ENCODE measurements at places on chromosomes 3 and 15. TPM values are rescaled to one million over a fixed set of nuclear protein-coding genes. Genes with fewer than 3 reads are reported as not detected.

GRCh38 chr15:29812384-29812694 is 9.9 kb downstream of the TJP1 start:
- H3K27ac ChIP-seq, result no peak overlapping the region
- H3K27me3 ChIP-seq, result no peaks in the 10 kb centered on the region
- H3K4me1 ChIP-seq, result peaks cover 52% of the 10 kb centered on the region
- H3K4me3 ChIP-seq, result no peak overlapping the region
- H3K36me3 ChIP-seq, result no peaks in the 10 kb centered on the region

DNA sequence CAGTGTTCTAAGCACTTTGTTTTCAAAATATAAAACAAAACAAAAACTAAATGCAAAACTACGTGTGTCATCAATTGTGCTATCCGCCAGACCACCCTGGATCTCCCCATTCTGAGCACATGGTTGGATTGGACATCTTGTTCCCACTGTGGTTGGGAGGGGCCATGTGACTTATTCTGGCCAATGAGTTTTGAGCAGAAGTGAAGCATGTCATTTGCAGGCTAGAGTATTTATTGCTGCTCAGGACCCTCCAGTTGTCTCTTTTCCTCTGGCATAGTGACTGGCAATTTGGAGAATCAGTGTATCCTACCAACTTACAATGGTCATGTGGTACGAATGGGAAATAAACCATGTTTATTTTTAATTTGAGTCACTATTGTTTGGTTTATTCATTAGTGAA is 70.2 kb upstream of the ST8SIA2 start:
- no peaks in the 10 kb centered on the region for H3K36me3 ChIP-seq
- H3K27ac ChIP-seq, result no peak overlapping the region
- DNase-seq, result no peak
- H3K4me1 ChIP-seq, result no peaks in the 10 kb centered on the region

DNA sequence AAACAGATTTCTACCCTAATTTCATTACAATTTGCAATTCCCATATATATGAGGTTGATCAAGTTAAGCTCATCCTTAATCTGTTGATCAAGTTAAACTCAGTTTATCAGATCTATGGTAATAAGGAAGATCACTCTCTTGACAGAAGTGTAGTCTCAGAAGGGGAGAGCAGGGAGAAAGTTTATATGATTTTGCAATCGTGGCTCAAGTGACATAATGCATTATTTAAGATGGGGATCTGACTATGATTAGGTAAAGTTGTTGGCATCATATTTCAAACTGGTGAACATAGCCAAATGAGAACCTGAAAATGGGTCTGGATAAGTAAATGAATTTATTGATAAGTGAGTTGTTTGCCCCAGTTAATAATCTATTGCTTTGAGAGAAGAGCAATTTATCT is 995.3 kb downstream of the OTOL1 start:
- no peaks in the 10 kb centered on the region for H3K36me3 ChIP-seq
- no peak overlapping the region for H3K27ac ChIP-seq
- no peak for DNase-seq
- no peaks in the 10 kb centered on the region for H3K27me3 ChIP-seq

GRCh38 chr15:95929232-95929846 is 401.2 kb upstream of the NR2F2 start:
- no peak overlapping the region for H3K4me3 ChIP-seq
- H3K27ac ChIP-seq, result no peak overlapping the region

Gene CLSTN2
- 32.9 TPM for total RNA-seq

Data from thyroid gland (tissue), 4 donors.